HS-27A (cell line): ENCODE measurements at places on chromosomes 6 and 20.

GRCh38 chr6:138405816-138406413 lies 1.9 kb downstream of the HEBP2 start:
- DNase-seq, result no peak

DNA sequence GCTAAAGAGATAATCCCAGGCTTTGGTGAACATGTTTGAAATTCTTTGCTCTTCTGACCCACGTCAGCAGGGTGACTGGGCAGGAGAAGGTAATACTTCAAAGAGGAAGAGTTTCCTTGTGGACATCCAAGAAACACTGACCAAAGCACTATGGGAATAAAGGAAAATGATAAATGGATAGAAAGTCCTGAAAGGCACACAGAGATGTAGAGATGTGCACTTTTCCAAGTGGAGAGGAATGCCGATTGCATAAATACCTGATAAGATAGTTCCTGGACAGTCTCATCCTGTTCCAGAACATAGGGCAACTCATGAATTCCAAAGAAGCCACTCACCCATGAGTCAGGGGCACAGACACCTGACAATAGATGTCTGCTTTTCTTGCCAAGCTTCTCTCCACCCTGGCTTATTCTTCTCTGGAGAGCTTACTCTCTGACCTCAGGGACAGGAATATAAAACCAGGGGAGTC lies 191.3 kb upstream of the FOXA2 start:
- DNase-seq, result peak; percentile 87

DNA sequence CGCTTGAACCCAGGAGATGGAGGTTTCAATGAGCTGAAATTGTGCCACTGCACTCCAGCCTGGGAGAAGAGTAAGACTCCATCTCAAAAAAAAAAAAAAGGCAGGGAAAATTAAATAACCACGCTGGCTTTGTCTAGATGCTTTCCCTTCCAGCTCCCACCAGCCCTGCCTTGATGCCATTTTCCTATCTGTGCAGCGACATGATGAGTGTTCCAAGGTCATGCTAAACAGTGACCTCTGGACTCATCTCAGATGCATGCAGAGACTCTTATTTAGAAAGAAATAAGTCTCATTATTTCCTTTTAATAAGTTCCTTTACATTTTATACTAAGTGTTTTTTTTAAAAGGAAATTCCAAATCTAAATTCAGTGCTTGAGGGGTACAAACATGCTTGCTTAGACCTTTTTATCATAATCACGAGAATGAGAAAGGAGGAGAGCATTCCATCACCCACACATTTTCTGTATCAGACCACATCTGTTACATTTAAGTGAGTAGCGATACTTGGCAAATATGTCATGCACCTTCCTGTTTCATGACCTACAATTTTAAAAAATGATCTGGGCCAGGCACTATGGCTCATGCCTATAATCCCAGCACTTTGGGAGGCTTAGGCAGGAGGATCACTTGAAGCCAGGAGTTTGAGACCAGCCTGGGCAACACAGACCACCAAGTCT lies 101.1 kb upstream of the RREB1 start:
- no peak for DNase-seq

DNA sequence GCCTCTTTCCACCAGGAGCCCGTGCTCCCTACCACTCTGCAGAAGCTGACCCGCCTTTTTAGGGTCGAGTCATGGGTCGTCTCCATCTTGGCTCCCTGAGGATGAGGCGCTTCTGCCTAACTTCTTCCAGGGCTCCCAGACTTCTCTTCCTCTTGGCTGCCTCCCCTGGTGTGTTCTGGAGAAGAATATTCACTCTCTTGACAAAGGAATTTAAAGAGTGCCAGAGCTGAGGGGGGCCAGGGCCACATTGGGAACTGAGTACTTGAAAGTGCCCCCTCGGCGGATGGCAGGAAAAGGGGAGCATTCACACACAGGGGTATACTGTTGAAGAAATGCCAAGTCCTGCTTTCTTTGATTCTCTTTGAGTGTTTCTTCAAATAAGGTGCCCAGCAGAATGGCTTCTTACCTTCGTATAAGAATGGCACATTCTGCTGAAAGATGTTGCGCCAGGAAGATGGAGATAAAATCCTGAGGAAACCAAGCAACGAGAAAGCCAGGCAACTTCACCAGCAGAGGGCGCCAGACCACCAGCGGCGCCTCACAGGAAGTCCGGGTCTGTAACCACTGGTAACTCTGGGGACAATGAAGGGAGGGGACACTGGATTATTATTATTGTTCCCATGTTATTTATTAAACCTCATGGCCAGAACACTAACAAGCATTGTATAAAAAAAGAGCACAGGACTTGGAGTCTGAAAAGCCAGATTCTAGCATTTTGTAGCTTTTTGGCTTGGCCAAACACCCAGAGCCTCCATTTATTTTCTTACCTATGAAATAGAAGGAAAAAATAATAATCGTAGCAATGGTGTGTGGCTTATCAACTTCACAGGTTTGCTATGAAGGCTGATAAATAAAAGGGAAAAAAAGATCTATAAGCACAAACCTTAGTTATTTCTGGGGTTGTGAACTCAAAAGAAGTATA lies 176.7 kb downstream of the HACE1 start:
- DNase-seq, result no peak

DNA sequence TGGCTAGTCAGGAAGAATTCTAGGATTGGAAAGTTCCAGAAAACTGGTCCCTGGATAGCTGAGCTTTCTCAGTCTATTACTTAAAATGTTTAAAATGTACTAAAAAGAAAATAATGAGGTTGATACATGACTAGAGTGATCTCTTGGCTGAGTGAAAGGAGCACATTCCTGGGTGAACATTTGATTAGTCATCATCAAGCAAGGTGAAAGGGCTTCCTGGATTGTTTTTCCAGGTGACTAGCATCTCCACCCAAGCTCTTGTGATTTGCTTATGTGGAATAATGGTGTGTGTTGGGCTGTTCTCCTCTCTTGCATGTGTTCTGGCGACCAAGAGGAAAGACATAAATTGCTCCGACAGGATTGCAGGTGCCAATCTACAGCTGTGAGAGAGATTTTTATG lies 42.9 kb downstream of the PKIB start:
- DNase-seq, result peak; percentile 40

- DNase-seq, result no peak
Observed at GRCh38 chr20:4247898-4248858, 232.8 kb upstream of the RNF24 start.

DNA sequence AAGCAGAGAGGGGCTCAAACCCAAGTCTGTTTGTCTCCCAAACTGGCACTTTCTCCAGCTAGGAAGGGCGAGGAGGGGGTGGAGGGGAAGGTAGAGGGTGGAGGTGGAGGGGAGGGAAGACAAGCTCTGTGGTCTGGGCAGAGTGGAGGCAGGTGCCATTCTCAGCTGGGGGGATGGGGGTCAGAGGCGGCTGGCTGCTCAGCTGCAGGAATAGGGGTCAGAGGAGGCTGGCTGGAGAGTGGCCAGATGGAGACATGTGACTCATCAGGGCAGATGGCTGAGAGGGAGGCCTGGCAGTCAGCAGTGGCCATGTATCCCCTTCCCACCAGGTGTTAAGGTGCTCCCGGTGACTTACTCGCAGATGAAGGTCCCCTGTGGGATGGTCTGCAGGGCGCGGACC lies 3.5 kb upstream of the SLC44A4 start:
- no peak for DNase-seq

DNA sequence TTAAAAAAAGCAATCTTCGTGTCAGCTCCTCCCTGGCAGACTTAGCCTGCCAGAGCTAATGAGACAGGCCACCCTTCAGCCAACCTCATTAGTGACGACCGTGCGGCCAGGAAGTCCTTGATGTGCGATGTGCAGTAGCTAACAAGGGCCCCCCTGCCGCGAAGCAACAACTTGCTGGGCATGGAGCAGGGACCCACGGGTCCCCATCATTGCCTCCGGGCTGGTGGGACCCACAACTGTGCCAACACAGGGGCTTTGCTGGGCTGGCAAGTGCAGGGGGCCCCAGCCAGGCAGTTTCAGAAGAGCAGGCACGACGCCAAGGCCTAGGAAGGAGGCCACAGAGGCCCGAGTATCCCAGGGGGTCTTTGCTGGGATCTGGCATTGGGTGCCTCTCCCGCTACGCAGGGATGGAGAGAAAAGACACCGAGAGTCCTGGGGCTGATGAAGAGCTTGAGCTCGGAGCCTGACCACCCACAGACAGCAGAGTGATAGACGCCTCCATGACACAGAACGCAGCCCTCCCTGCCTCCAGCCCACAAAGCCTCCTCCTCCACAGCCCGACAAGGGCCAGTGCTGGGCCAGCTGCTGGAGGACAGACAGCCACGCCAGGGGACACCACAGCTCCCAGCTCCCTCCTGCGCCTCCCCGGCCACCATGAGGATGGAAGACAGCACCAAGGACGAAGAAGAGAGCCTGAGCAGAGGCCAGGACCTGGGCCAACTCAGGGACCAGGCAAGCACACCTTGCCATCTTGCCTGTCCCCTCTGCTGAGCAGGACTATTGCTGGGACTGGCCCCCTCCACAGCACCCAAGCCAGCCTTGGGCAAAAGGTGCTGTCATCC lies 96.6 kb downstream of the YTHDF1 start:
- DNase-seq, result no peak

- no peak for DNase-seq
Observed at GRCh38 chr20:33790566-33790965, 20.6 kb upstream of the CHMP4B start.

DNA sequence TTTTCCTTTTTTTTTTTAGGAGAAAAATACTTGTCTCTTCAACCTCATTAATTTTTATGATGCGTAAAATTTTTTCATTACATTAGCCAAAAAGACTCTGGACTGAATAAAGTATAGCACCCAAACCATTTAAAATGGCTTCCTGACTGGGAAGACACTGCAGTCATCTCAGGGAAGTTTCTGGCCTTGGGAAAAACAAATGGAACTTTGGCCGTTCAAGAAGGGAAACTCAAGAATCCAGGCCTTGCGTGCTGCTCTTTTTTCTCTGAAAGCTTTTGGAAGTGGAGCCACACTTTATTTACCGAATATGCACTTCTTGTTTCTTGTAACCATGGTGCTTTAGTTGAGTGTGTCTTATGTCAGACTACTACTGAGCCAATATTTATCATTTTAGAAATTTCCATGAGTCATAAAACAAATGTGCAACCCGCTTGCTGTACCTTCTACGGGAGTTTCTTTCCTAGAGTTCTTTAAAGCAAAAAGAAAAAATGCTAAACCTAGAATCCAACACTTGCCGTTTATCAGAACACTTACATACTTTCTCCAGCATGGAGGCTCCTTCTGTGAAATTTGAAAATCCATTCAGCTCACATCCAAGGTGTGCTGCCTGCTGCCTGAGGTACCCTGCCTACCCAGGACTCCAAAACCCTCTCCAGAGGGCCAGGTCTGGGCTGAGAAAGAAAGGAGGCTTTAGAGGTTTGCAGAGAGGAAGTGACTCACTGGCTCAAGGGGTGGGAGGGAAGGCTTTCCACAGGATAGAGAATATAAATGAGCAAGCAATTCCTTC lies 11.5 kb upstream of the DSTN start:
- peak; percentile 88 for DNase-seq

DNA sequence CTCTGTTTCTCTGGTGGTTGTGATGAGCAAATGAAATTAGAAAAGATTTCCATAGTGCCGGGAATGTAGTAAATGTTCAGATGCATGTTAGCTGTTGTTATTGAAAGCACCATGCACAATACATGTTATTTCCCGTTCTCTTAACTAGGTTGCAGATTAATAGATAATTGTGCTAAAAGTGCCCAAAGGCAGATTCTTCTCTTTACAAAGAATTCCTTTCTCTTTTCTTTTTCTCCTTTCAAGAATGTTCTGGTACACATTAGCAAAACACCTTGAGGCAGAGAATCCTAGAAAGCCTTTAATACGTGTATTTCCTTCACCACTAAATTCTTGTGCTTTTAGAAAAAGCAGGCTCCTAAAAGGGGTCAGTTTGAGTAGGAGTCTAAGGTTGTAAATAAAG lies 121.1 kb upstream of the ASF1A start:
- no peak for DNase-seq

DNA sequence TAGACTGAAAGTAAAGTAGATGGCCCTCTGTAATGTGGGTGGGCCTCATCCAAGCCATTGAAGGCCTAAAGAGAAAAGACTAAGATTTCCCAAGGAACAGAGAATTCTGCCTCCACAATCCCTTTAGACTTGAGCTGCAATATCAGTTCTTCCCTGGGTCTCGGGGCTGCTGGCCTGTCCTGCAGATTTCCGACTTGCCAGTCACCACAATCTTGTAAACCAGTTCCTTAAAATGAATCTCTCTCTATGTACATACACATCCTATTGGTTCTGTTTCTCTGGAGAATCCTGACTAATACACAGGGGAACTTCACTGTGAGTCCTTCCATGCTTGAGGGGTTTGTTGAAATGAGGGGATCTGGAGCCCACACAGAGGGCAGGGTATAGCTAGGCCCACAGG lies 12.9 kb downstream of the CCDC170 start:
- DNase-seq, result no peak

DNA sequence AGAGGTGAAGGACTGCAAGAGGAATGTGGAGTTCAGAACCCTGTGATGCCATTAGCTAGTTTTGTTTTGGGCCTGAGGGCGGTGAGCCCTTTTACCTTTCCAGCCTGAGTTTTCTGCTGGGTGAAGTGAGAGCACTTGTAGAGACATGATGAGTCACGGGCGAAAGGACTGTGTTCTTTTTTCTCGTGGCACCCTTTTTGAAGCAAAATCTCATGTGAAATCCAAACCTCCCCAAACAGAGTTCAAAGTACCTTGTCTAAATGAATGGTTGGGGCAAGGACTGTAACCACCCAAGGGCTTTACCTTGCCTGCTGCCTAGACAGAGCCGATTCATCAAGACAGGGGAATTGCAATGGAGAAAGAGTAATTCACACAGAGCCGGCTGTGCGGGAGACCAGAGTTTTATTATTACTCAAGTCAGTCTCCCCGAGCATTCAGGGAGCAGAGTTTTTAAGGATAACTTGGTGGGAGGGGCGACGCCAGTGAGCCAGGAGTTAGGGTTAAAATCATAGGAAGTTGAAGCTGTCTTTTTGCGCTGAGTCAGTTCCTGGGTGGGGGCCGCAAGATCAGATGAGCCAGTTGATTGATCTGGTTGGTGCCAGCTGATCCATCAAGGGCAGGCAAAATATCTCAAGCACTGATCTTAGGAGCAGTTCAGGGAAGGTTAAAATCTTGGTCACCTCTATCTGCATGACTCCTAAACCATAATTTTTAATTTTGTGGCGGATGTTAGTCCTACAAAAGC lies 25.8 kb downstream of the SAMD5 start:
- DNase-seq, result no peak

DNA sequence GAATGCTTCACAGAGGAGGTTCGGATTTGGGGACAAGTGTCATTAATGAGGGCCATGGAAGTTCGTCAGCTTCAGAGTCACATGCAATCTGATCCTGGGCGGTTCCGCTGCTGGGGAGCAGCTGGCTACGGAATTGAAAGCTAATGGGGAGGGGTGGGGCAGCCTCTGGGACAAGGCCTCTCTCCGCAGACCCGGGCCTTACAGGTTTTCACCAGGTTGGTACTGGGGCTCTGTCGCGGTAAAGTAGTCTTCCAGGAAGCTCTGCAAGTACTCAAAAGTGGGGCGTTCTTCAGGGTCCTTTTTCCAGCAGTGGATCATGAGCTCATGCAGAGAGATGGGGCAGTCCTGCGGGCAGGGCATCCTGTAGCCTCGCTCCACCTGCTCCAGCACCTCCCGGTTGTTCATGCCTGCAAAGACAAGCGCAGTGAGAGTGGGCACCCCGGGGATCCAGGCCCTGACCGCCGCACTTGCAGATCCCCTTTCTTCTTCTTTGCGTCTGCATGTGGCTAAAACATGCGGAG lies 55.9 kb upstream of the TRAF3IP2 start:
- no peak for DNase-seq
